Fibroblast of skin of right biceps (primary cell): ENCODE measurements at places on chromosomes 3 and 15.
A peak's percentile ranks its signal among the peaks of the same experiment; 100 is the strongest.

- peak; percentile 59 for DNase-seq
Observed at GRCh38 chr3:55622116-55622515, 135.0 kb upstream of the WNT5A start.

DNA sequence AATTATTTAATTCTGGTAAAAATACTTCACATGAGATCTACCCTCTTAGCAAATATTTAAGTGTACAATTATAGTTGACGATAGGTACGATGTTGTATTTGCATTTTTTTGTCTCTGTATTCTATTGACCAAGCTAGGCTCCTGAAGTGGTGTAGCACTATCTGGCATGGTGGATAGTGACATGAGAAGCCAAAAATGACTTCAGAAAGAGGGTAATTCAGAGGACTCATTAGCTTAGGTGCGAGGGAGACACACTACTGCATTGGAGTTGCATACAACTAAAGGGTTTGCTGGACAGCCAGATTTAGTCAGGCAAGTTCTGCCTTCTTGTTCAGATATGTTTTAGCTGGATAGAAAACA, 50.6 kb downstream of the KBTBD8 start:
- no peak for DNase-seq

DNA sequence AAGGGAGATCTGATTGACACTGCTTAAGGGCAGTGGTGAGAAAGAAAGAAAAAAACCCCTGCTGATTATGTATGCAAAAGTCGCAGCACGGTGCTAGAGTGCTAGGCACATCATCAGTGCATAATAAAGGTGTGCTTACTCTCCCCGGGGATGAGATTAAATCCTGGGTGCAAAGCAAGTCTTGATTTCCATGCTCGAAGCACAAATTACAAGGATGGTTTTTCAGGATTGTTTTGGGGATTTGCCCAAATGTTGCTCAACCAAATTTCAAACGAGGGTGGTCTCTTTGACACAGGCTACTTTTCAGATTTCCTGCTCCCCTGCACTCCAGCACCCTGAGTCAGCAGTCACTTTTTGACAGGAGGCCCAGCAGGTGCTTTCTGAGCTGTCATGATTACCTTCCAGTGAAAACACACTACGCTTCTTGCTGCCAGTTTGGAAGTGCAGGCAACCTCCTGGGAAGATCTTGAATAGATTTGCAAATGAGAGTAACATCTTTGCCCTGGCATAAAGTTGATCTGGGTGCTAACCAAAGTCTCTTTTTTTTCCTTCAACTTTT, 167.5 kb upstream of the TRIM42 start:
- DNase-seq, result no peak

GRCh38 chr15:46242935-46243334, 608.1 kb downstream of the SQOR start:
- no peak for DNase-seq

DNA sequence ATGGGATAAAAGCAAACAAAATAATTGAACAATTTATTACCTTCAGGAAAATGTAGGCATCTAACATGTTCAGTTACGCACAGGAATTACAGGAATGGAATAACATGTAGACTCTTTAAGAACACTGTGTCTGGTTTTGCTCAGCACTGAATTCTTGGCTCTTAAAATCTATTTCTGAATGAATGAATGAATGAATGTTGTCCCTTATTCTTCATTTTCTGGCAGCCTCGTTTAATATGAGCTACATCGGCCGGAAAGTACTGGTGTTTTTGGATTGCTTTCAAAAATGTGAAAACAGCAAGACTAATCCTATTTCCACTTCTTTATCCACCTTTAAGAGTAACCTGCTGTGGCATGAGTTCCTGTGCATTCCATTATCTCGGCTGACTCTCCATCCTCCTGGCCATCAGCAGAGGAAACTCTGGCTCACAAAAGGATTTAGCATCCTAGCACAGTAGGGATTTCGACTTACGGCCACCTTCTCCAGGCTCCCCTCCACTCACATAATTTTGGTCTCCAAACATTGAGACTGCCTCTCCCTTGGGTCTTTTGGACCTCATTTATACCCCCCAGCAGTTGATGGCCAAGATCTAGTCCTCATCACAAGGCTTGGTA, 145.3 kb downstream of the FOXP1 start:
- DNase-seq, result no peak

- peak; percentile 38 for DNase-seq
Observed at GRCh38 chr3:120661106-120661905, 20.7 kb downstream of the HGD start.

- DNase-seq, result no peak
Observed at GRCh38 chr3:121592856-121593702, at the start of gene FBXO40. Gene FBXO40, plus strand, starts transcription at chr3:121593379. Its CDS starts 27,197 bp downstream, at chr3:121620576.

GRCh38 chr3:47323431-47324277, 40.9 kb downstream of the KLHL18 start:
- peak; percentile 68 for DNase-seq

GRCh38 chr15:81929557-81929956, 116.3 kb downstream of the MEX3B start:
- DNase-seq, result no peak

DNA sequence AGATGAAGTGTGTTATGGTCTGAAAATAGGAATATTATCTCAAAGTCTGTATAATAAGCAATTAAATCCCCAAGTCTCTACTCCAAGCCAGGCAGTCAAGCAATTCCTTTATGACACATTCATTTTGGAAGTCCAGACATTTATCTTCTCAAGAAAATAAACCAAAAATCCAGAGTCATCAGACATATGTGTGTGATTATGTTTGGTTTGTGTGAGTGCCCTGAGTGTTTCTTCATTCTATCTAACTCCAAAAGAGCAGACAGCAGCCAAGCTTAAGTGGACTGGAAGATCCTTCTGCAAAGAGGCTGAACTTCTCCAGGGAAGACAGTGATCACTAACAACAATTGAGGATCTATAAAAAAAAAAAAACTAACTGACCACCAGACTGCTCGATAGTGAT, 239.8 kb downstream of the STAG1 start:
- peak; percentile 71 for DNase-seq

DNA sequence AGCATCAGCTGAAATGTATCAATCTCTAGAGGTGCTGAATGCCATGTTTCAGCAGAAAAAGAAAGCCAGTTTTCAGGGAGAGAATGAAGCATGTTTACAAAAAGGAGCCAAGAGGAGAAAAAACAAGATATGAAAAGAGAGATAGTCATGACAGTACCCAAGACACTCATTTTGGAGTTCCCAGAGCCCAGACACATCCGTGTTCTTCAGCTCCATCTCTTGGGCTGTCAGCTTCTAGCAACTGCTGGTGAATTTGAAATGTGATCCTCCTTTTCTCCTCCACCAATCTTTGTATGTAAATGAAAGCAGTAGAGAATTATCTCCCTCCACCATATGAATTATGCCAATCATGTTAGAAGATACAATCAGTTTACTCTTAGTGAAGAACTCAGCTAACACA, 93.0 kb upstream of the SLC25A36 start:
- no peak for DNase-seq

DNA sequence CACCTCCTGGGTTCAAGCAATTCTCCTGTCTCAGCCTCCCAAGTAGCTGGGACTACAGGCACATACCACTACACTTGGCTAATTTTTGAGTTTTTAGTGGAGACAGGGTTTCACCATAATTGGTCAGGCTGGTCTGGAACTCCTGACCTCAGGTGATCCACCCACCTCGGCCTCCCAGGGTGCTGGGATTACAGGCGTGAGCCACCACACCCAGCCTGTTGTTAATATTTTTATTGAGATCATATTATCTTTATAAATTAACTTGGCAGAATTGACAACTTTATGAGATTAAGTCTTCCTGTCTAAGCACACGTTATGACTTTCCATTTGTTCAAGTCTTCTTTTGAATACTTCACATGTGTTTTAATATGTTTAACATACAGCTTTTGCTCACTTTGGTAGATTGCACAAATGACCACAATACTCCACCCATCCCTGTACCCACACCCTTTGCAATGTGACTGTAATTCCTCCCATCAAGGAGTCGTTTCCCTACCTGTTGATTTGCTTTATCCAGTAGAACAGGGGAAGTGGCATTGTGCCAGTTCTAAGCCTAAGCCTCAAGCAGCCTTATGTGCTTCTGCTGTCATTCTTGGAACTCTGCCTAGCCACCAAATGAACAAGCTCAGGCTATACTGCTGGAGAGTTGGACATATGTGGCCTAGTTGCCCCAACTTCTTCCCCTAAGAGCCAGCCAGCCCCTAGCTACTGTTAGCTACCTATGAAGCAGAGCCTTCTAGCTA, 8.2 kb downstream of the XYLB start:
- peak; percentile 68 for DNase-seq

- DNase-seq, result no peak
Observed at GRCh38 chr3:3365716-3366115, 186.2 kb upstream of the CRBN start.

- DNase-seq, result no peak
Observed at GRCh38 chr15:58078591-58078990, 13.1 kb upstream of the ALDH1A2 start.

DNA sequence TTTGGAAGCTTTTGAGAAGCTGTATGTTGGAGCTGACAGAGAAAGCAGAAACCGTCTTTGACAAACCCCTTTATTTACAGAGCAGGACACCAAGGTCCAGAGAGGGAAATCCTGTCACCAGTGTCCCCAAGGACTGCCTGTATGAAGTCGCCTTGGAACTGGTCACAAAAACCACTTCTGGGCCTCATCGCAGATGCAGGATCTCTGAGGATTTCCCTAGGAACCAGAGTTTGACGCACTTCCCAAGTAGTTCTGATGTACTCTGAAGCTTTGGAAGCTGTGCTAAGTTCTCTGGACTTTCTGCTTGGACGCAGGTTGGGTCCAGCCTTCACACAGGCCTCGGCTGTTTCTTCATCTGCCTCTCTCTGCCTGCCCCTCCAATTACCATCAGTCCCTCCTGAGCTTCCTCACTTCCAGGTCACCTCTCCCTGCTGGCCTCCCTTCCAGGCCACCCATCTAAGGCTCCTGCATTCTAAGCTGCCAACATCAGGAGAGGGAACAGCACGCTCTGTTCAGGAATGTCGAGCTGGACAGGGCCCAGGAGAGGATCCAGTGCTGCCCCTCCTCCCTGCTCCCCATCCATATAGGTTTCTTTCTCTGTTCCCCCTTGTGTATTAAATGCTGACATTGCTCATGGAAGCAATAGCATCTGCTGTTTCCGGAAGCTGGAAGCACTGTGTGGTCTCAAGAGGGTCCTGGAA, 270.8 kb downstream of the OPA1 start:
- peak; percentile 29 for DNase-seq
